ENCODE measurements at places on chromosomes 1 and 21.

- no peak for DNase-seq
Measured at GRCh38 chr1:156905651-156906050, 12.1 kb downstream of the PEAR1 start.

GRCh38 chr1:95905818-95906395, 671.9 kb downstream of the RWDD3 start:
- DNase-seq: no peak

GRCh38 chr21:44699502-44700001, 2.6 kb downstream of the KRTAP10-12 start:
- DNase-seq: no peak

DNA sequence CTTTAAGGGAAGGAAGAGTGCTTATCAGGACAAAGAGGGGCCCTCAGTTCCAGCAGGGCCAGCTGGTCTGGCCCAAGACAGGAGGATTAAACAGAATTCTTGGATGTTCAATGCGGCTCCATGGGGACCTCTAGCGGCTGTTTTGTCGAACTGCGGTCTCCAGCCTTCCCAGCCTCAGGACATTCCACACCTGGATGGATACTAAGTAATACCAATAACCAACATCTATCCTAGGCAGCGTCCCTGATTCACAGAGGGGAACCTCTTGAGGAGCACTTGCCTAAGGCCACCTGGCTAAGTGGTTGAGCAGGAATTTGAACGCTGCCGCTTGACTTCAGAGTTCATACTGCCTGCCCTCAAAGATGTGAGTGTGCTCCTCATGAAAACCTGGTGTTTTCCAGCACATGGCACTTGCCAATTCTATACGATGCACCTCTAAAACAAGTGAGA, 15.5 kb upstream of the CD247 start:
- DNase-seq: peak; percentile 57

GRCh38 chr1:8431019-8431418, 113.1 kb downstream of the SLC45A1 start:
- DNase-seq: no peak

- no peak for DNase-seq
Measured at GRCh38 chr1:228776449-228776848, 41.2 kb downstream of the RHOU start.

- DNase-seq: no peak
Measured at GRCh38 chr1:58487002-58487401, 59.5 kb downstream of the OMA1 start.

DNA sequence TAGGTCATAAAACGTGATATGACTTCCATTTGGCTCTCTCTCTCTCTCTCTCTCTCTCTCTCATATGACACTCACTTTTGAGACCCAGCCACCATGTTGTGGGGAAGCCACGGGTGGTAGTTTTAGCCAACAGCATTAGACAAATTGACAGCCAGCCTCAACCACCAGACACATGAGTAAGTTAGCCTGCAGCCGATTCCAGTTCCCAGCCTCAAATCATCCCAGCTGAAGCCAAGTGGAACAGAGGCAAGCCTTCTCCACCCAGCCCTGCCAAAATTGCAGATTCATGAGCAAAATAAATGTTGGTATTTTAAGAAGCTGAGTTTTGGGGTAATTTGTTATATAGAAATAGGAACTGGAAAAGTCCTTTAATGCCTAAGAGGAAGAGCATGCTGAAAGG, 98.0 kb upstream of the DNAH14 start:
- DNase-seq: no peak

DNA sequence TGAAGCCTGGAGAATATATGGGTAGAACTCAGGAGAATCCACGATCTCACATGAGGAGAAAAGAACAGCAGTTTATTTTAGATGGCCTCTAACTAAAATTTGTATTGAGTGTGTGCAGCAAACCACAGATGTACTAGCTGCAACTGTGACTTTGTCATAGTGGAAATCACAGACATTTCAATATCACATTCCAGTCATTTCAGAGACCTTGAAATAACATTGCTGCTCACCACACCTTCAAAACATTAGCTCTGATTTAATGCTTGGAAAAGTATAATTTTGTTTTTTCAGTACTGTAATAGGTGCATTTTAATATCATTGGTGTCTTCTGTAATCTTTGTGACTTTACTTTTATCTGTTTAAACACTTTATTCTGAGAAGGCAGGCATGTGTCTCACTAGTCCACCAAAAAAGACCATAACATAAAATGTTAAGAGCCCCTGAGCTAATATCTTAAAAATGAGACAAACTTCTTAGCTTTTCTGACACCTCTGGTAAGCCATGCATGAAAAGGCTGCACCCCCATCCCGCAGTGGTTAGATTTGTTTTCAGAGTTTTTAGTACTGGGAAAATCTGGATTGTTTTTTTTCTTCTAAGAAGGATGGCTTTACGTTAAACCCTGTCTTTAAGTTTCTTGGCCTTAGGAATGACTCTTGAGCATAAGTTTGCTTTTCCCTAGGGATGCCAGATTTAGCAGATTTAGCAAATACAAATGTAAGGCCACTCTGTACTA, 30.1 kb downstream of the KCNJ15 start:
- DNase-seq: no peak

- DNase-seq: no peak
Measured at GRCh38 chr1:223852337-223852736, 6.6 kb upstream of the TP53BP2 start.

- no peak for DNase-seq
Measured at GRCh38 chr1:9352377-9353134, 59.9 kb downstream of the SPSB1 start.

Data from heart left ventricle (tissue), 16 donors.